Stimulated activated CD8-positive, alpha-beta memory T cell treated with anti-CD3 and anti-CD28 coated beads, Interleukin-4, amount 100 ng/mL, for 48 hours (primary cell): ENCODE measurements at places on chromosomes 1 and 21.

GRCh38 chr1:11281518-11282331 is 8.7 kb downstream of the UBIAD1 start:
- DNase-seq, result no peak

- no peak for DNase-seq
Observed at GRCh38 chr21:29496337-29496736, 197.6 kb downstream of the BACH1 start.

GRCh38 chr1:80417671-80418070 is 1383.1 kb upstream of the ADGRL2 start:
- no peak for DNase-seq

DNA sequence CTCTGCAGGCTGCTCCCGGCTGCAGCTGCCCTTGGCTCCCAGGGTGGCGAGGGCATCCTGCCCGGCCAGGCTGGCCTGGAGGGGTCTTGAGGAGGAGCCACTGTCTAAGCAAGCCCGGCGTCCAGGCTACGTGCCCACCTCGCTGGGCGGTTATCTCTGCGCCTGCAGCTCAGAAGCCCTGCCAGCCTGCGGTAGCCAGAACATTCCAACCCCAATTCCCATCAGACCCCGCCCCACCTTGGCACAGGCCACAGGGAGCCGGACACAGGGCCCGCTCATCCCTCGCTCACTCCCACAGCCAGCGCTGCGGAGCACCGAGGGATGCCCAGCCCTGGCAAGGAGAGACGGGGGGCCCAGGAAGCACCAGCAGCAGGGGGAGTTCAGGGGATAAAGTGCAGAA is 53.9 kb downstream of the MEGF6 start:
- DNase-seq, result no peak

- DNase-seq, result no peak
Observed at GRCh38 chr1:213977486-213977842, 10.3 kb upstream of the PROX1 start.

- DNase-seq, result no peak
Observed at GRCh38 chr1:173474097-173474779, 2.9 kb upstream of the PRDX6 start.

DNA sequence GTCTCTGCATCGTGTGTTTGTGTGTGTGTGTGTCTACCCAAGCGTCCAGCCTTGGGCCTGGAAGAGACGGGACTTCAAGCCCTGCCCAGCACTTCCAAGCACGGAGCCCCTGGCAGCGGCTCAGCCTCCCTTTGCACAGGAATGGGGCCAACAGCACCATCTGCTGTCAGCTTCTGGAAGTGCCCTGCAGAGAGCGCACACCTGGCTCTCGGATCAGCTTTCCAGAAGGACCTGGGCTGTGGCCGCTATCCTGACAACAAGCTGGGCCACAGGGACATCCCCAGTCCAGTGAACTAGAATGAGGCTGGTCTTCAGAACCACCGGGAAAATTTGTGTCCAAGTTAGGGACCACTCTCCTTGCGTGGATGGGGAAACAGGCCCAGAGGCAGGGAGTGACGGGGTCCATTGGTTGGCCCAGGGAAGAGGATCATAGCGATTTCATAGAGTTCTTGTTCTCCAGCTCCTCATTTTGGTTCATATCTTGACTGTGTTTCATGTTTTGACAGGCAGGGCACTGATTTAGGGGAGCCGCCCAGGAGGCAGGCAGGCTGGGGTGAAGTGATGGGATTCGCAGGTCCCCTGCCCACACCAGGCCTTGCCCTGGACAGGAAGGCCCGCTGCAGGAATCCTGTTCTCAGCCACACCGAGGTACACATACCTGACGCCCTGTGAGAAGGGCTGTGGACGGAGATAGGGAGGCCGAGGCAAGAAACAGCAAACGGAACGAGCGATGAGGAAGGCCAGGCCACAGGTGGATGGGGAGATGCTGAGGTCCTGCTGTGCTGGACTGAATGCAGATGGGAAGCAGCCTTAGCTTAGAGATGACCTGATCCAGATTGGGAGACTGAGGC is 38.4 kb downstream of the TAS1R2 start:
- peak; percentile 85 for DNase-seq

GRCh38 chr1:7149080-7149838 is 364.0 kb downstream of the CAMTA1 start:
- no peak for DNase-seq

DNA sequence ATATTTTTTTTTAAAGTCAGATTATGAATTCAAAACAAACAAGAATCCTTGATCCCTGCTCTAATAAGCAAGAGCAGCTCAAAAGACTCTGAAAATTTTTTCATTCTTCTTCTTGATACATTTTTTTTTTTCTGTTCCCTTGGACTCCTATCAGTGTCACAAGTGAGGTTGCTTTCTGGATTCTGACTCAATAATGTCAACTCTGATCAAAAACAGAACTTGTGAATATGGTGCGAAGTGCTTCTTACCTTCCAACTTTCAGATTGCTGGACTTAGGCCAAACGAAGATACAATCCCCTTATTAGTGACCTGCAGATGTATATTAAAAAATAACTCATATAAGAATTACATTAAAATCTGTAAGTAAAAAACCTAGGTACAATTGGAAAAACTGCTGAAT is 136.1 kb downstream of the GPATCH2 start:
- DNase-seq, result no peak

GRCh38 chr1:160050619-160051018 is 18.8 kb upstream of the PIGM start:
- DNase-seq, result no peak

GRCh38 chr1:98839840-98840239 is 164.8 kb downstream of the PLPPR5 start:
- no peak for DNase-seq

- no peak for DNase-seq
Observed at GRCh38 chr1:185843986-185844385, 109.8 kb downstream of the HMCN1 start.

DNA sequence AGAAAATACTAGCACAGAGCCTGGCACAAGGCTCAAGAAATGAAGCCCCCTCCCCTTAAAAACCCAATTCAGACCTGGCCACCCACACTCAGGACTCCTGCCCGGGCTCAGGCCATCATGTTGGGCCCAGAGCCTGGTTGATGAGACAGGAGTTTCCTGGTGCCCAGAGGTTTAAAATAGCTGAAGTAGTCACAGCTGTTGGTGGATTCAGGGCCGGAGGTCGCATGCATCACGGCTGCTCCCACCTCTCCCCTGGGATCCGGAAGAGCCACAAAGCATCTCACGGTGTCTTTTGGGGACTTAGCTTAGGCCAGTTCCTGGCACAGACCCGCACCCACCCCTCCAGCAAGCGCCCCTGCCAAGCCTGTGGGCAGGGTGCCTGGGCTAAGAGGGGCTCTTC is 2.6 kb upstream of the PADI2 start:
- DNase-seq, result no peak

- no peak for DNase-seq
Observed at GRCh38 chr1:3015744-3016143, 5.5 kb upstream of the ACTRT2 start.

DNA sequence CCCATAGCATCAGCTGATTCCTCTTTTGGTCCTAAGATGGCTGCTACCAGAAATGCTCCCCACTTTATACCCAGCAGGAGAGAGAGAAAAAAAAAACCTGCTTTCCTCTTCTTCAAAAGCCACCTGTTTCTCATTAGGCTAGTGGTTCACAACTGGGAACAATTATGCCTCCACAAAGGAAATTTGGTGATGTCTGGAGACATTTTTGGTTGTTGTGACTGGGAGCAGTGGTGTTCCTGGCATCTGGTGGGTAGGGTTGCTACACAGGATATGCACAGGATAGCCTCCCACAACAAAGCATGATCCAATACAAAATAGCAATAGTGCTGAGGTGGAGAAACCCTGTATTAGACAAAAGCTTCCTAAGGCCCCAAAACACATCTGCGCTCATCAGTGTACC is 38.5 kb upstream of the SGIP1 start:
- DNase-seq, result no peak

DNA sequence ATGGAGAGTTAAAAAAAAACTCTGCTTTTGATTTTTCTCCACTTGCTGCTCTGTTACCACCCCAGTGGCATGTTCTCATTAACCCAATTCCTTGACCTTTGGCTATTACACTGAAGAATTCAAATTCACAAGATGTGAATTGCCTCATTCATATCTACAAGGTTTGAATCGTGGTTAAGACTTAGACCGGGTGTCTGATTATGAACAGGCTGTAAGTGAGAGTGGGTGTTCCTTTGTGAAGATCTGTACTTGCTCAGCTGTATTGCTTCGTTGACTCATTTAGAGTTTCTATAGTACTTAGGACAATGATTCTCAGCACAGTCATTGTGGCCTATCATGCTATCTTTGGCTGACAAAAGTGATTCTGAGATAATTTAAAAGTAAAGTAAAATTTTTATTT is 36.4 kb downstream of the DNM3 start:
- DNase-seq, result no peak

GRCh38 chr1:25550683-25551310 is 7.4 kb downstream of the LDLRAP1 start:
- no peak for DNase-seq

DNA sequence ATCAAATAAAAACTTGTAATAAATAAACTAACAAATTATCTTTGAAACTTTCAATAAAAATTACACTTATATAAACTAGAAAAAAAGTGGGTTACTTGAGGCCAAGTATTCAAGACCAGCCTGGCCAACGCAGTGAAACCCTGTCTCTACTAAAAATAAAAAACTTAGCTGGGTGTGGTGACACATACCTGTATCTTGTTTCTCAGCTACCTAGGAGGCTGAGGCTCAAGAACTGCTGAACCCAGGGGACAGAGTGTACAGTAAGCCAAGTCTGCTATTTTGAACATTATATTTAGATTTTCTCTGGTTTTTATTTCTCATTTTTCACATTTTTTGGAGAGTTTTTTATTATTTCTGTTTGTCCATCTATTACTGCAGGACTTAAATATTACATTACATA is 1397.6 kb upstream of the B3GALT2 start:
- no peak for DNase-seq

DNA sequence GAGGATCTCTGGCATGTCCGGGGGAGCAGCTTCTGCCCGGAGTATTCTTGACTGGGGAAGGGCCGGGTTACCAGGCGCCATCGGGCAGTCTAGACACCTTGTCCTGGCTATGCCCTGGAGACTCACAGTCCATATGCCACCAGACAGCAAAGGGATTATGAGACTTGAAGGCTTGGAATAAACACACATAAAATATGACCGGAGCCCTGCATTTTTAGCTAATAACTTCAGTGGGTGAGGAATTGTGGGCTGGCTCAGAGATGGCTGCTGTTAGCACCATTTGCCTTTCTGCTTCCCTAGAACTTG is 15.5 kb downstream of the NTPCR start:
- no peak for DNase-seq

DNA sequence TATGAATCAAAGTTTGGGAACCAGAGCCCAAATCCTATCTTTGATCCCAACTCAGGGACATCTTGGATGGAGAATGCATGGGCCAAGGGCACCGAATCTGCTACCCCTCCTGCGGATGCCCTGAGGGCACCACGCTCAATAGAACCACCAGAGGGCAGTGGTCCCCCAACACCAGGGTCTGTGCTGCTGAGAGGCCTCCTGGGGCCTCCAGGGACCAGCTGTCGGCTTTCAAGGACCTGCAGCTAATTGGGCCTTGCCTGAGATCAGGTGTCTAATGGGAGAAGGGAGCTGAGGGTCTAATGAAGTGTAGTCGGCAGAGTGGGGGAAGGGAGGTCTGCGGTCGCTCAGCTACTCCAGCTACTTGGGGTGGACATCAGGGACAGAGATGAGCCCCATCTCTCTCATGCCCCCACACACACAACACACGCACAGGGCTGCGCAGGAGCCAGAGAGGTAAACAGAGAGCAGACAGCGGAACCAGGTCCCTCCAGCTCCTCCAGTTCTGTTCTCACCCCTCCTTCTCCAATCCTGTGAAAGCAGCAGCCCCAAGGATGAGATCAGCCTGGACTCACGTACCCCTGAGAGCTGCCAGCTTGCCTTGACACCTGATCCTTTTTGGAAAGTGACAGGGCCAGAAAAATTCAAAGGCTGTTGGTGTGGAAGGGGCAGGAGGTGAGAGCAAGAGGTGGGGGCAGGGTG is 34.9 kb upstream of the PPP1R15B start:
- peak; percentile 81 for DNase-seq

DNA sequence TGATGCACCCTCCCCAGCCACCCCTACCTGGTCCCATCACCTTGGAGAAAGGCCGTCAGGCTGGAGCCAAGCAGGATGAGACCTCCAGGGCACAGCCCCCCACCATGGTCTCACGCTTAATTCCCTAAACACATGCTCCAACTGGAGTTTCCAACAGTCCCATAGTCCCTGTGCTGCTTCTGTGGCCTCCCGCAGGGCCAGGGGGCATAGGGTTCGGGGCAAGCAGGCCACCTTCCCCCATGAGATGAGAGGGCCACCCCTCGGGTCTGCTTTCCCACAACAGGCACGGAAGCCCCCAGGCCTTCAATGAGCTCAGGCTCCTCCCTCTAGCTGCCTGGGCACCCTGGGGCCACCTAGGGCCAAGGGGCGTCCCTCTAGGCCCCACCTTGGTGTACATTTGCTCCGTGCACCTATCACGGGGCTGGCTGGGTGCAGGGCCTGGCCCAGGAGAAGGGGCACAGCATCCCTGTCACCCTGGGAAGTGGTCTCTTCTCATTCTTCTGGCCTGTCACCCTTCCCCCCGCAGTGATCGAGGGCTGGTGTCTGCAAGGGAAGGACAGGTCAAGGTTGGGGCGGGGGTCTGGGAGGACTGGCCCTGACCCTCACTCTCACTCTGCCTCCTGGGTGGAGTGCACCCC is 42.4 kb downstream of the TRIM11 start:
- DNase-seq, result no peak

GRCh38 chr1:7447093-7447492 is 324.0 kb upstream of the VAMP3 start:
- no peak for DNase-seq

DNA sequence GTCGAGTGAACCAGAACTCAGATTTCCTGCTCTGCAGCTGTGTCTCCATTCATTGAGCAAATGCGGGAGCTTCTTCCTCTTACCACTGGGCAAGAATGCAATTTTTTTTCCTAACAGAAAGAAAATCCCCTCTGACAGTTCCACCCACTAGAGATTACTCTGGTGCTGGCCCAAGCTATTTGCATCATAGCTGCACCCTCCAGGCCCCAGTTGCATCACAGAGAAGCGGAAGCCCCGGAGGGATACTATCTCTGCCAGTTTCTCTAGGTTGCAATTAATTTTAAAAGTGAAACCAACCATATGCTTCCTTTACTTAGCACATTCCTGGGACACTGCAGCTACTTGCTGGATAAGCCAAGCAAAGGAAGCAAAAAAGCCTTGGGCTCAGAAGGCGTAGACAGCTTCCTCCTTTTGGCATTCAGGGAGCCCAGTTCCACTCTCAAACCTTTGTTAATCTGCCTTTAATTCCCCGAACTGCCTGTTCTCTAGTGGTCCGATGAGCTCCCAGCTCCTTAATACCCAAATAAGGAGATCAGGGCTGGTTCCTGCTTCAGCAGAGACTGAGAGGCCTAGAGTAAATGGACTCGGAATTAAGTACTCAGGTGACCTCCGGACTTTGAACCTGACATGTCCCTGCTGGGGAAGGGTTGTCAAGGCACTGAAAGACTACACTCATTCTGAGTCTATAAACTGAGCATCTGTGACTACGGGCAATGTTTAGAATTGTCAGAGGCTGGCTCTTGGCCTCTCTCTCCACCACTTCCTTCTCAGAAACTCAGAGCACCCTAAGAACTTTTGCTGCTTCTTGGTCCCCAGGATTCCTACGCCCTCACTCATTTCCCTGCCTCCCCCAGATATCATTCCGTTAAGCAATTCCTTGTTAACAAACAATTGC is 72.5 kb upstream of the TNFSF18 start:
- DNase-seq, result no peak
